AG09319 (cell line): ENCODE measurements at places on chromosomes 3 and 15.
A peak's percentile ranks its signal among the peaks of the same experiment; 100 is the strongest.

DNA sequence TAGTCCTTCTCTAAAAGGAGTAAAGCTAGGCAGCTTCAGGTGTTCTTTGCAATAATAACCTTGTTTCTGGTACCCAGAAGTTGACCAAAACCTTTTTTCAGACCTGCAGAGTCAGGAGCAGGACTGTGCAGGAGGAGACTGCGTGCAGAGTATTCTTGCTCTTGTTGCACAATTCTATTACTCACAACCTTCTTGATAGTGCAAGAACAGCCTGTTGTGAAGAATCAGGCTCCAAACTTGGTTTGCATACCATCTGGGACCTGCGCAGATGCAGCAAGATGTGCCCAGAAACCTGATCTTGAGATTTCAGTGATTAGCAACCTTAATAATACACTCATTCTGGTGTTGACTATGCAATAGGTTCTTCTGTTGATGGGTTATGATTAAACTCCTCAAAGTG is 111.9 kb downstream of the ATG7 start:
- no peak for DNase-seq

GRCh38 chr3:190811775-190812480 is 50.6 kb downstream of the GMNC start:
- peak; percentile 14 for DNase-seq

- no peak for DNase-seq
Measured at GRCh38 chr3:197428952-197429351, 126.8 kb downstream of the BDH1 start.

- DNase-seq = no peak
Measured at GRCh38 chr3:141410408-141410807, 42.1 kb downstream of the ZBTB38 start.

DNA sequence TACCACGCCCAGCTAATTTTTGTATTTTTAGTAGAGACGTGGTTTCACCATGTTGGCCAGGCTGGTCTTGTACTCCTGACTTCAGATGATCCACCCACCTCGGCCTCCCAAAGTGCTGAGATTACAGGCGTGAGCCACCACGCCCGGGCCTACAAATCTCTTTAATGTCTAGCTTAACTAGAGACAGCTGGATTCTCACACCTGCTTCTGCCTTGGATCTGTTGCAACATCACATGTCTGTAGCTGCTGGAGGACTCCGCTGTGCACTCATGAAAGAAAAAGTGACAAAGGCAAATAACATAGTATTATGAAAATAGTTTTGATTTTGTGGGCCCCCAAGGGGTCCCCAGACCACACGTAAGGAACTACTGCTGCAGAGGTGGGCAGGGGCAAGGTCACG is 85.9 kb downstream of the NCEH1 start:
- no peak for DNase-seq

DNA sequence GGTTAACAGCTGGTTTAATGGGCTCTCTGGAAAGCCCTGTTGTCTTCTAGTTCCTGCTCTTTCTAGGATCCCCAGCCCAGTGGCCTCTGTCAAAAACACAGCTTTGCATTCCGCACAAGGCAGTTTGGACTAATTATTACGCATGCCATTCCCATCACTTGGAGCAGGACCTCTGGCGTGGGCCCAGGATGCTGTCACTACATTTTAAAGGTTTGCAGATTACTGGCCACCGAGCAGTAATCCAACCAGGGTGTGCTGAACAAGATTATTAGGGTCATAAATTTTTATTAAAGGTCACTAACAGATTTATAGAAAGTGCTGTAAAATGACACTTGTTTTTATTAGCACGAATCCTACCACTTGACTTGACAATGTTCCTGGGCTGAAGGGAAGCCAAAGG is 143.6 kb upstream of the SLC6A11 start:
- DNase-seq = no peak

GRCh38 chr3:161031134-161031533 is 74.0 kb downstream of the B3GALNT1 start:
- DNase-seq = no peak

DNA sequence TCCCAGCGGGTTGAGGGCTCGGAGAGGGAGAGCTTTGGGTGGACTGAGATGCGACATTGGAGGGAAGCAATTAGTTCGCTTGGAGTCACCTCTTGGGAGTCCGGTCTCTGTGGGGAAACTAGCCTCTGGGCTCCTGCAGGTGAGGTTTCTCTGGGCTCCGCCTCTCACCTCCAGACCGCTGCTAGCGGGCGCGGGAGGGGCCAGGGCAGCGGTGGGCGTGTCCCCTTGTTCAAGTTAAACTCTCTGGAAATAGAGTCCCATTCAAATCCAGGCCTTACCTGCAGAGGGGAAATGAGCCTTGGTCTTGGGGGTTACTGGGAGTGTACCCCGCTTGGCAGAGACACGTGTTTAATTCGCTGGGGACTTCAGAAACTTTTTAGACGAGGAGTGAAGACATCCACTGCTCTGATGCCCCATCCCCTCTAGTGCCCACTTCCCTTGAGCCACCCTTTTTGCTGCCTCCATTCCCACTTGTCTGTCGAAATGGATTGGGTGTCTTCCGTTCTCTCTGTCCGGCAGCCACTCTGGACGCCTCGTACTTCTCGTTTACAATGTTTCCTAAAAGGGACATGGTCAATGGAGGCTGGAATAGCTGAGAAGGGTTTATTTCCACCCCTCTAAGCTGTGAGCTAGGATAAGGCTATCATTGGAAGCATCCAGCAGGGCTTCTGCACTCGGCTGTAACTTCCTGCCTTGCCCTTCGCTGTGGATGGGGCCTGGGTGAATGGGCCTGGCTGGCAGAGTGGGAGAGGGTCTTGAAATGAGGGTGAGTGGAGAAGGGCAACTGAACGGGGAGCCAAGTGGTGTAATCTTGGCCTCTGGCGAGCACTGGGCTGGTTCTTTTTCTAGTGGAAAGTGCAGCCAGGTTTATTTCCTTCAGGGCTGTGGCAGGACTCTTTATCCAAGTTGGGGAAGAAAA is 1.1 kb downstream of the MITF start:
- DNase-seq = no peak

DNA sequence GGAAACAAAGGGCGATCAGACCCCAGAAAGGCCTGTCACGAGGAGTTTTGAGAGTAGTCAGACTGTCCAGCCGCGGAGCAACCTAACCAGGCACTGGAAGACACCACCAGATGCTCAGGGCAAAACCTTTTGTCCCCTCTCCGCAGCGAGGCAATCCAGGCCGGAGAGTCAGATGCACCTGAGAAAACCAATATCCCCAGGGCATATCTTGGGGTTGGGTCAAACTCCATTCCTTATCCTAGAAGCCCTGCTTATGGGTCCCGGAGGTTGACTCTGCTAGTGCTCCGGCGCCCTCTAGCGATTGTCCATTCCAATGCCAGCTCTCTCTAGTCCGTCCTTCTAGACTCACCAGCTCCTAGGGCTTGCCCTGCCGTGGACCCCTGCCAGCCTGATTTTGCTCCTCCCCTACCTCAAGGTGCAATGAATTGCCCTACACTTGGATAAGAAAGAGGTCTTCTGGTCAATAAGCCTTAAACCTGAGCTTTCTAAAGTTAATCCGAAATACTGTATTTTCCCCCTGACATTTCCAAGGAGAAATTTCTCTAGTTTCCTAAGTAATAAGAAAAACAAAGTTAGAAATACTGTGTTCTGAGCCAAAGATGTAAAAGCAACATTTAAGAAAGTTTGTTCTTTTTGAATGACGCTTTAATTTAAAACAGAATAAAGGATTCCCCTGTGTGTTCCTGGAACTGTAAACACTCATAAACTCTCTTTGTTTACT is 5.5 kb downstream of the CPNE4 start:
- DNase-seq = peak; percentile 44

GRCh38 chr3:43031889-43032545 is 52.9 kb downstream of the GASK1A start:
- no peak for DNase-seq

- DNase-seq = no peak
Measured at GRCh38 chr3:110314512-110315114, 757.0 kb upstream of the NECTIN3 start.

DNA sequence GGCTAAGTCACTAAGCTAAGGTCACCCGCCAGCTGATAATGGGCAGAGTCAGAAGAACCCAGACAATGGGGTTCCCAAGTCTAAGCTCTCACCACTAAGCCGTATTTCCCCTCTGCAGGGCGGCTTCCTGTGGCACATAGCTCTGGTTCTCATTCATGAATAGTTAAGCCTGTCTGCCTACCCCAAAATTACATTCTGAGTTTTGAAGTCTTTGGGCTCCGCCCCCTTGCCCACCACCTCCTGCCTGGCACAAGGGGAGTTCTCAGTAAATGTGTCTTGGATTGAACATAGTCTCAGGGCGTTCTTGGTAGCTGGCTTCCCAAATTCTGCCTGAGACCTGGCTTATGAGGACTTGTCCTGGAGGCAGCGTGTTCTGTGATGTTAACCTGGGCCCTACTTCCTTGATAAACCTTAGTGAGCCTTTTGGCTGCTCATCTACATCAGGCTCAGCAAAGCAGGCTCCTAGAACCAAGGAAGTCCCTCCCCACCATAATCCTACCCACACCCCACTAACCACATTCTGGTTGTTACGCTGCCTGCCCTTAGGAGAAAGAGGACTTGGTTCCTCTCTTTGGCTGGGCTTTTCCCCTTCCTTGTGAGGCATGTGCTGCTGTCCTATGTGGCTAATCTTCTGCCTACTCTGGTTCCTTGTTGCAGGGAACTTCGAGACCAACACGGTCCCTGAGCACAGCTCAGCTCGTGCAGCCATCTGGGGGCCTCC is 54.9 kb downstream of the STARD5 start:
- no peak for DNase-seq
